Transverse colon (tissue), 4 donors: ENCODE measurements at places on chromosomes 6 and 20. TPM values are rescaled to one million over a fixed set of nuclear protein-coding genes. Genes with fewer than 3 reads are reported as not detected.
A peak's percentile ranks its signal among the peaks of the same experiment; 100 is the strongest.

The PRDM13 gene
- total RNA-seq: not detected

The SPATA25 gene
- 6.0 TPM for total RNA-seq

The OLIG3 gene
- total RNA-seq: not detected

The KCNG1 gene
- 12.2 TPM for total RNA-seq

The CCHCR1 gene
- total RNA-seq: 35.4 TPM

The EGFL8 gene
- 16.2 TPM for total RNA-seq

The KCNK16 gene
- not detected for total RNA-seq

The SLC35D3 gene
- not detected for total RNA-seq

The CLPSL2 gene
- total RNA-seq: not detected

GRCh38 chr20:7147220-7147601 lies 379.7 kb downstream of the BMP2 start:
- no peak for DNase-seq

DNA sequence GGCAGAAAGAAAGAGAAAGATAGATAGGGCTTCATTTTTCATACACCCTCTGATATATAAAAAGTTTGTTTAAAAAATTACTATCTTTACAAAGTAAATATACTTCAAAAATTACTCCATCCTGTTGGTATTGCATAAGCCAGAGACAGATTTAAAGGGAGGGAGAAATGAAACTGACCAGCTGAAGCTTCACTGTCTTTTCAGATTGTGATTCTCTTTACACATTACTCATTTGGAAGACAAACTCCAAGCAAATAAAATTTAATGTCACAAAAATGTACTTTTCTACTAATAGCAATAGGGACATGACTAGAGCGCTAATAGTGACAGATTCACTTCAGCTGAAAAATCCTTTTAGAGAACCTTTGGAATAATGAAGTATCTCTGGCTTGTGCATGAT lies 38.6 kb upstream of the MARCKS start:
- no peak for DNase-seq

- peak; percentile 27 for DNase-seq
Observed at GRCh38 chr6:83055366-83055964, 10.2 kb downstream of the UBE3D start.

GRCh38 chr20:52490711-52491430 lies 299.3 kb upstream of the ZFP64 start:
- no peak for DNase-seq

DNA sequence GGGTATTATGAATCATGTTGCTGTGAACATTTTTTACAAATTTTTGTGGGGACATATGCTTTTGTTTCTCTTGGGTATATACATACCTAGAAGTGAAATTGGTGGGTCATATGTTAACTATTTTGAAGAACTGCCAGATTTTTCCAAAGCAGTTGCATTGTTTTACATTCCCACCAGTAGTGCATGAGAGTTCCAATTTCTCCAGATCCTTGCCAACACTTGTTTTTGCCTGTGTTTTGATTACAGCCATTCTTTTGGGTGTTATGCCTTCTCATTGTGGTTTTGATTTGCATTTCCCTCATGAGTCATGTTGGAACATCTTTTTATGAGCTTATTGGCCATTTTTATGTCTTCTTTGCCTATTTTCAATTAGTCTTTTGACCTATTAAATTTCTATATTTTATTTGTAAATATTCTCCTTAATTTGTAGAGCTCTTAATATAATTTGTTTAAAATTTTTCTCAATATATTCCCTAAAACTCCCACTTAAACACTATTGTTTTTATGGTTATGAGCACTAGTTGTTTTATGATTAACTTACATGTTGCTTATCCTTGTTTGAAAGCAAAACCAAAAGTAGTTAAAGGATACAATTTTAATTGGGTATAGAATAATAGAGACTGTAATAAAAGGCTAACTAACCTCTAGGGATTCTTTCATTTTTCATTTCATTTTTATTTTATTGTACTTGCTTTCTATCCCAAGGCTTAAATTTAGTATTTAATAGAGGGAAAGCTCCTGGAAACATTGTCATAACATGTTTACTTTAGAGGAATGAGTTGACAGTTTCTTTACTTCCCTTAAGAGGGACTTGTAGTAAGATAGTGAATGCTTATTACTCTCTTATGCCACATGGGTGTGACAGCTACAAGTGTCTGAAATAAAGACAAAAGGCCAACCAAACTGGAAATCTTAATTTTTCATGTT lies 5.5 kb downstream of the UBR2 start:
- DNase-seq: no peak

- no peak for DNase-seq
Observed at GRCh38 chr6:77474286-77474956, 11.1 kb upstream of the HTR1B start.

DNA sequence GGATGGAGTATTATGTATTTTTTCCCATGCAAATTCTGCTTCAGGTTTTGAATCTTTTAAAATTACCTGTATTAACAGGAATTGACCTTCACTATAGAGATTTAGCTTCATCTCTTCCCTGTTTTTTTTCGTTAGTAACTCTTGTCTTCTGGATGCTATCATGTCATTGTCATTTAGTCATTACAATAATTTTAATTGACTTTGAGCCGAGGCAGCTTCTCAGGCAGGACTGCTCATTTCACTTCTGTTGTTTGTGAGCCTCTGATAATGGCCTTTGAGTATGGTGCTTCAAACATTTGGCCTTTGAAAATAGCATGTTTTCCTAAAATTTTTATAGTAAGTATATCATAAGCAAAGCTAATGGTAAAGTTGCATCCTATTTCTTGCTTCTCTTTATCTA lies 375.1 kb upstream of the MMS22L start:
- no peak for DNase-seq

- DNase-seq: peak; percentile 10
Observed at GRCh38 chr6:135568379-135568778, 70.8 kb upstream of the AHI1 start.

- DNase-seq: no peak
Observed at GRCh38 chr6:130679684-130680083, 147.5 kb upstream of the SMLR1 start.

DNA sequence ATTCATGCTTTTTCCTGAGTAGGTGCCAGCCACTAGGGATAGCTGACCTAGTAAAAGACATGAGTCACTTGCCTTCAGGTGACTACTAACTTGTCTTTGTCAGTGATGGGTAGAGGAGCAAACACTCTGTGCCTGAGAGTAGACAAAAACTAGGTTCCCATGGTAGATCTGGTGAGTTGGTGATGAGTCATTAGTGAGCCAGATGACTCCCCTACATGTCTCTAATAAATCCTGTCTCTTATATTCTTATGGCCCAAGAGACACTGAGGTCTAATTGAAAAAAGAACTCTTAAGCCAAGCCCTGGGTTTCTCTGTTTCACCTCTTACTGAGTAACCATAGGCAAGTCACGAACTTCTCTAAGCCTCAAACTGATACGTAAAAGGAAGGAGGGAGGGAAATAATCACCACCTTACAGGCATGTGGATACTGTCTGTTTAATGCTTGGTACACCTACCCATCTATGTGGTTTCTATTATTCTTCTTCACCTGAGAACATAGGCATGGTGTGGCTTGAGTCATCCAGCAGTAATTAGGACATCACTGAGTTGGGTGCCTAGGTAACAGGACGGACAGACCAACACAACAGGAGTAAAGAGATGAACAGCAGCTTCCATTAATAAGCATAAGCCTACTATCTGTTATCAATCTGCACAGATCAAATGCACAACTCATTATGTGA lies 20.3 kb downstream of the TTPAL start:
- DNase-seq: no peak

DNA sequence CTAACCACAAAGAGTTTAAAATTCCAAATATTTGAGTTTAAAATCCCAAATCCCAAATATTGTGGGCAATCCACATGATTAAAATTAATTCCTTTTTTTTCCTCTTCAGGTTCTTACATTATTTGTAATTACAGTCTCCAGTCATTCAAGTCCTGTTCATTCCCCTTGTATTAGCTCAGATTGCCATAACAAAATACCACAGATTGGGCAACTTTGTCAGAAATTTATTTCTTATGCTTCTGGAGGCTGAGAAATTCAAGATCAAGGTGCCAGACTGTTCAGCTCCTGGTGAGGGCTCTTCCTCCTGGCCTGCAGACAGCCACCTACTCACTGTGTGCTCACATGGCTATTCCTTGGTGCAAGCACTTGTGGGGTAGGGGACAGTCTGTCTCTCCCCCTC lies 105.5 kb downstream of the ARMC2 start:
- no peak for DNase-seq

DNA sequence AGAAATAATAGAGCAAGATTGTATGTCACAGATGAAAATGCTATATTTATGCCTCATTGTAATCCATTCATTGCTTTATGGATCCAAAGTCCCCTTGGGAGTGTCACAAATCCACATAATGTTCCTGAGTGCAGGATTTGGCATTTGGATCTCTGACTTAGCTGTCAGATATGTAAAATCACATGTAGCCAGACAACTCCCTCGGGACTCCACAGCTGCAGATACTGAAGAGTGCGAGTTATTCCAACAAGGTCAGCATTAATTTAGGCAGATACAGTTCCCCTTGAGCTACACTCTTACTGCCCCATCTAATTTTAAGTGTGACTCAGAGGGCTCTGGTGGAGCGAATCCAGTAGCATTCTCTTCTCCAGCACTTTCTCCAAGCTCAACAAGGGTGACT lies 433.2 kb downstream of the CD83 start:
- peak; percentile 37 for DNase-seq

DNA sequence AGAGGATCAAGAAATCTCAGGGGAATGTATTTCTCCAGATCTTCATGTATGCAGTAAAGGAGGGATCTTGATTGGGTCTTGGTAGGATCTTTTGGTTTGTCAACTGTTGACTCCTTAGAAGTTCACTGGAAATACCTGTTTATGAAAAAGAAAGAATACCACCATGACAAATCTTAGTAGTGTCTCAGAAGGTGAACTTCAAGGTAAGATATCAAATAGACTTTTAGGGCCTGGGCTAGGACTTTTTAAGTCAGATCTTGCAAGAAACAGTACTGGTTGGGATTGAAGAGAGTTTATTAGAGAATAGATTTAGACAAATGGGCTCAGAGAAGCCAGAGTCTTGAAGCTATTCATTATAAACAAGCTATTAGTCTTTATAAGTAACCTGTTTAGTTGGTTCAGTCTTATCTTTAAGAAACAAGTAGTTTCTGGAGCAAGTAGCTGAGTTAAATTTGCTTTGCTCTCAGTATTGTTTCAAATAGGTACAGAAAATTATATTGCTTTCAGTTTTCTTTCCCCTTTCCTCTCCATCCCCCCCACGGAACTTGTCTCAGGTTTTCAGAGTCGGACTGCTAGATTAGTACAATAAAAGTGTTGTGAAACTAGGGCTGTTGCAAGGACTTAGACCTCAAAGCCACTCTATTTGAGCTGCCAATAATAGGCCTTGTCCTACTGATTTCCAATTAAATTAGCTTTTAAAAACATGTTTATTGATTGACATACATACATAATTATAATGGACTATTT lies 529.1 kb upstream of the CITED2 start:
- DNase-seq: peak; percentile 52

DNA sequence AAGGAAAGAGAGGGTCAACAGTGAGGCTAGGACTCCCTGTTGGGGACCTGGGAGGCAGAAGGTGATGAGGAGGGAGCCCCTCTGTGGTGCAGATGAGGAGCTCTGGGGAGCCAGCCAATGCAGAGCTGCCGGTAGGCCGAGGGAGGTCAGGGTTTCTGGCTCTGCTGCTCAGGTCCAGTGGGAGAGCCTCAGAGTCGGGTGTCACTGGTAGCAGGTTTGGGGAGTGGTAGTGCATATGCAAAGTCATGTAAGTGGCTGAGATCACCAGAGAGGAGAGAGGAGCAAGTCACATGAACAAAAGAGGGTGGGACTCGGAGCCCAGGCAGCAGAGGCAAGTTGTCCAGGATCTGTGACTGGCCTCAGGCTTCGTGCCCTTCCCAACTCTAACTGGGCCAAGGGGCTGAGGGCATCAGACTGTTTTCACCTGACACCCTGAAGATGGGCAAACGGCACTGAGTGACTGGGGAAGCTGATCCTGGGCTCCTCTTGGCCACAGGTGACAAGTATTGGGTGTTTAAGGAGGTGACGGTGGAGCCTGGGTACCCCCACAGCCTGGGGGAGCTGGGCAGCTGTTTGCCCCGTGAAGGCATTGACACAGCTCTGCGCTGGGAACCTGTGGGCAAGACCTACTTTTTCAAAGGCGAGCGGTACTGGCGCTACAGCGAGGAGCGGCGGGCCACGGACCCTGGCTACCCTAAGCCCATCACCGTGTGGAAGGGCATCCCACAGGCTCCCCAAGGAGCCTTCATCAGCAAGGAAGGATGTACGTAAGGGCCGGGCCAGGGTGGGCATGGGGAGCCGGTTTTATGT lies 6.6 kb downstream of the MMP24OS start:
- no peak for DNase-seq

- DNase-seq: no peak
Observed at GRCh38 chr6:151652325-151652724, 155.2 kb upstream of the ESR1 start.

DNA sequence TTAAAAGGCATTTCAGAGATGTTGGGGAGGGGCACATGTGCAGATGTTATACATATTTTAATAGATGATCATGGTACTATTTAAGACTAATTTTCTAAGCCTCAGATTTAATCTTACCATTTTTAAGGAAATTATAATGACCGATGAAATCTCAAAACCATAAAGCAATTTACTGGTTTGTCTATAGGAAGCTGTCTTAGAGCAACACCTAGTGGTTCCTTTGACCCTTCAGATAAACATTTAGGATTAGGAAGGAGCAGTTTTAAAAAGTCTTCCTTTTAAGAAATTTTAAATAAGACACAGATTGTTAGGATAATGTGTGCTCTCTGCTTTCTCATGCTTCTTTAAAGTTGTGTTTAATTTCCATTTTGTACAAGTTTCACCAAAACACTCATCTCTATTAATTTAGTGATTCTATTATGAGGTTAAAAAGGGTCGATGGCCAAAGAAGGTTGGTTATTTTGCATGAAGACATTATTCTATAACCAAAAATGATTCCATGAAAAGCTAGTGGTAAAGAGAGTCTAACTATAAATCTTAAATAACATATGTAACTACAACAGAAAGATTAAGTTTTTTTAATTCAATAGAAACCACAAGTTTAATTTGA lies 376.4 kb downstream of the HACE1 start:
- DNase-seq: no peak

DNA sequence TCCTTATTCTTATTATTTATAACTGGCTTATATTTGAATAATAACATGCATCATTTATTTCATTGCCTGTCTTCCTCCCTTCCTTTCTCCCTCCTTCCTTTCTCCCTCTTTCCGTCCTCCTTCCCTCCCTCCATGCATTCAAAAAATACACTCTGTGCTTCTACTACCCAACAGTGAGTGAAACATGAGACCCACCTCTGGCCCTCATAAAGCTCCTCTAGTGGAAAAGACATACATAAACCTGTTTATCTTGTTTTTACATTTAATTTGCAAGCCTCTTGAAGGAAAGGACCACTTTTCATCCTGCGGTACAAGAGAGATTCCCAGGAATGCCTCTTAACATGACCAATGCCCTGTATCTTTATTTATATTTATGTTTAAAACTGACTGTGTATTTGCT lies 21.8 kb upstream of the ISM1 start:
- DNase-seq: no peak

GRCh38 chr6:149499066-149499465 lies 14.3 kb upstream of the ZC3H12D start:
- no peak for DNase-seq

GRCh38 chr20:53713328-53714056 lies 119.9 kb upstream of the ZNF217 start:
- no peak for DNase-seq

GRCh38 chr20:13111249-13111911 lies 102.6 kb downstream of the SPTLC3 start:
- DNase-seq: no peak
